Brain microvascular endothelial cell (primary cell): ENCODE measurements at places on chromosomes 11 and 22.

- no peak for DNase-seq
These were observed 3.5 kb upstream of the UVRAG start for GRCh38 chr11:75811485-75811884.

GRCh38 chr11:68099474-68100405, 21.4 kb downstream of the CHKA start:
- DNase-seq, result no peak

- no peak for DNase-seq
These were observed 28.5 kb downstream of the ST14 start for GRCh38 chr11:130188047-130188446.

- no peak for DNase-seq
These were observed 579 bp downstream of the TANGO2 start for GRCh38 chr22:20021196-20022181.

- no peak for DNase-seq
These were observed 680 bp downstream of the IFT46 start for GRCh38 chr11:118565051-118565450.

GRCh38 chr11:3225826-3226750, 6.1 kb downstream of the MRGPRE start:
- DNase-seq, result no peak

- DNase-seq, result no peak
These were observed at the start of gene JAML for GRCh38 chr11:118224511-118225188. Gene JAML, minus strand, starts transcription at chr11:118225011. Its CDS starts 10,145 bp downstream, at chr11:118214866.

DNA sequence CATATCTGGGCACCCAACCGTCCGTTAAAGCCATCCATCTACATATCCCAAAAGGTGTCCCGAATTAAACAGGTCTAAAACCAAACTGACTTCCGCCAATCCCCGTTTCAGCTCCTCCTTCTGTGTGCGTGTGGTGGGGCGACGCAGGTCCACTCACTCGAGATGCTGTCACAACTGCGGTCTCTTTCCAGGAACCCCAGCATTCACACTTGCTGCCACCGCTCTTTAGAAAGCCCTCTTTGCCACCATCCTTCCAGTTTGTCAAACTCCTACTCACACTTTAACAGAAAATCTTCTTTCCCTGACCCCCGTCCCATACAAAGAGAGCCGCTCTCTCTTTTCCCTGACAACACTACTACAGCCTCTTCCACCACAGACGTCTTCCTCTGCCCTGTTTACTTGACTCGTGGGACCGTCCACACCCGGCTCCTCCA, 467 bp downstream of the ESS2 start:
- no peak for DNase-seq

DNA sequence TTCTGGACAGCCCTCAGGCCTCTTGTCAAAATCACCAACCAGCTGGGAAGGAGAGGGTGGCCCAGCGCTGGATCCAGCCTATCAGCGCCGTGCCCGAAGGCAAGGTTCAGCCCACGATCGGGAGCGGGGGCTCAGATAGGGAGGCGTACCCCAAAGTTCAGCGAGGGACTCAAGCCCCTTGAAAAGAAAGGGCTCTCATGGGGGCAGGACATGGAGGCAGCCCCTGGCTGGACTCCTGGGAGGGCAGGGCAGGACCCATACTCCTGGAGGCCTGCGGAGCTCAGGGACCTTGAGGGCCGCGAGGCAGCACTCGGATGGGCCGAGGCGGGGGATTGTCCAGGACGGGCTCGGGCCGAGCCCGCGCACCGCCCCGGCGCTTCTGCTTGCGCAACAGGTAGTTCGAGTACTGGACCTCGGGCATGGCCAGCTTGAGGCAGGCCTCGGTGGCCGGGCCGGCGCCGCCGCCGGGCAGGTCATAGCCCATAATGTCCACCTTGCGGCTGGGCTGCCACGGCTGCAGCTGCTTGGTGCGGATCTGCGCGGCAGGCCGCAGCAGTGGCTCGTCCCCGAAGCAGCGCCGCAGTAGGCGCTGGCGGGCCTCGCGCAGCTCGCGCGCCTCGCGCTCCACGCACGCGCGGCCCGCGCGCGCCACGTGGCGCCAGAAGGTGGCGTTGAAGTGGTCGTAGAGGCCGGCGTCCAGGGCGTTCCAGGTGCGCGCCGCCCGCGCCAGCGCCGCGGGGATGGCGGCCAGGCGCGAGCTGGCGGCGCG, 6.5 kb downstream of the GAL3ST3 start:
- DNase-seq, result no peak

- DNase-seq, result peak; percentile 40
These were observed 157.7 kb downstream of the C11orf91 start for GRCh38 chr11:33542921-33543320.

GRCh38 chr22:27930331-27931060, 11.4 kb upstream of the PITPNB start:
- no peak for DNase-seq

DNA sequence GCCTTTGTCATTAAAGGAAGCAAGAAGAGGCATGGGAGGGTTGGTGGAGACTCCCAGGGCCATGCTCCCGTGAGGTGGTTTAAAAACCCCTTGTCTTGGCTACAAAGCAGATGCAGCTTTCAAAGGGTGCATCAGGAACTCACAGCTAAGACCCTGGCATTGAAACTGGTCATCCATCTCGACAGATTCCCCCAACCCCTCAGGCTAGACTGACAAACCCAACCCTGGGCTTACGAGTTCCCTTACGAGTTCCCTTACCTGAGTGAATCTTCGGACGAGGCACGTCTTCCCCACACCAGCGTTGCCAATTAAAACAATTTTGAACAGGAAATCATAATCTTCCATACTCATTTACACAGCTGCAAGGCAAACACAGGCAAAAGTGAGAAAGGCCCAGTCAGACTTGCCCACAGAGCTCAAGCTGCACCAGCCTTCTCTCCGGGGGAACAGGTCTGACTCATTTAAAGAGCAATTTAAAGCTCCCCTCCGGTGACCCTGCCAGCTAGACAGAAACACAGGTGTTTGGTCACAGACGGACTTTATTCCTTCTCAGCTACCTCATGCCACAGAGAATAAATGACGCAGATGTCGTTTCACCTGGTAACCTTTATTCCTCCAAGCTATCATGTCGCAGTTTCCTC, 74.6 kb downstream of the RAB30 start:
- no peak for DNase-seq

GRCh38 chr11:3925513-3925912, 70.0 kb downstream of the STIM1 start:
- DNase-seq, result no peak

- DNase-seq, result no peak
These were observed 1.9 kb downstream of the EPS8L2 start for GRCh38 chr11:707817-708420.

DNA sequence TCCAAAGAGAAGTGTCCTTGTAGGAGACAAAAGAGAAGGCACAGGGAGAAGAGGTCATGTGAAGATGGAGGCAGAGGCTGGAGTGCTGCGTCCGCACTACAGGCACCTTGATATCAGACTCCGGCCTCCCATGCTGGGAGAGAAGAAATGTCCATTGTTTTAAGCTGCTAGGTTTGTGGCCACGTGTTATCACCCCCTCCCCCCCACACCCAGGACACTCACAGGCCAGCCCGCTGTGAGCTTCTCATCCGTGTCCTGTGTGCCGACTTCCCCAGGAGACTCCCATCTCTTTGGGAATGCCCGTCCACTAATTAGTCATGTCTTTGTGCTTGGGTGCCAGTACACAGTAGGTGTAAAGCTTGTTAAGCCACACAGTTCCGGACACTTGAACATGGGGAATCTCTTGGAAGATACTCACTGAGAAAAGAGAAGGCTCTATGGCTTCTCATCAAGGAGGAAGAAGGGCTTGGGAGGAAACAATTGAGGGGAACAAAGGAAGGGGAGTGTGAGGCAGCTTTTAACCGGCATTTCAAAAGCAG, 1234.7 kb downstream of the TBC1D22A start:
- DNase-seq, result no peak

- no peak for DNase-seq
These were observed 385.5 kb downstream of the SHANK2 start for GRCh38 chr11:70866834-70867233.

GRCh38 chr11:118924591-118925585, 838 bp downstream of the BCL9L start:
- DNase-seq, result no peak

GRCh38 chr11:43699870-43700269, 19.3 kb downstream of the HSD17B12 start:
- DNase-seq, result peak; percentile 13
